ENCODE measurements at places on chromosomes 13 and 19. TPM values are rescaled to one million over a fixed set of nuclear protein-coding genes. Genes with fewer than 3 reads are reported as not detected.

GRCh38 chr13:100433475-100433874 lies 155.1 kb downstream of the GGACT start:
- no peak for DNase-seq

GRCh38 chr13:113545455-113545930 lies 39.1 kb upstream of the TFDP1 start:
- DNase-seq, result no peak

Gene ATP4A
- polyA plus RNA-seq, result 0.02 TPM

Gene CEACAM21
- polyA plus RNA-seq, result 11.4 TPM

GRCh38 chr19:38793671-38794070 lies 4.7 kb downstream of the LGALS7B start:
- DNase-seq, result no peak

Gene PROZ
- not detected for polyA plus RNA-seq
